ENCODE measurements at places on chromosomes 16 and 17.

DNA sequence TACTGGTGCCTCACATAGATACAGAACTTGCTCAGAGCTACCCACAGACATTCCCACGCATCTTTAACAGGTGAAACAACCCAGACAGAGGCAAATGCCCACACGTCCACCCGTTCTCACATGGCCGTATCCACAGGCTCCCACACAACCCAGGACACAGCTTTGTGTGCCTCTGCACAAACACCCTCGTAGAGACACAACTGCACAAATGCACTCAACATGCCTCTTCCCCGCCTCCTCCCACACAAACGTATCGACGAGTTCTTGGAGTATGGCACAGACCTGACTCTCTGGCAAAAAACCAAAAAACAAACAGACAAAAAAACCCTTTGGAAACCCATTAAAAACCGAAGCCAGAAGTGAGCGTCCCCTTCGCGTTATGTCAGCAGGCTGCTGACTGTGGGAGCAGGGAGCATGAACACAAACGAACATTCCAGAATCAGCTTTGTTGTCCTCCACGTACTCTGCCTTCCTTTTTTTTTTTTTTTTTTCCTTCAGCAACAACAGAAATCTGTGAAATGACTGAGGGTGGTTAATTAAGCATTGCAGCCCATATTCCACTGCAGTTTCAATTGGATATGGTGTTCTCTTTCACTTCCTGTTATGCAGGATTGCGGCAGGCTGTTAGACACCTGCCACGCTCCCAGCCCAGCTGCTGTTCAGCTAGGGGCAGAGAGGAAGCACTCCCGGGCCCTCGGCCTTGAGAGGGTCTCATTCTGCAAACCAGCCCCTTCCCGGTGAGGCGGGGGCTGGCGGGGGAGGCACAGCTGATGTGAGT is 313.7 kb downstream of the MAF start:
- no peak for DNase-seq

DNA sequence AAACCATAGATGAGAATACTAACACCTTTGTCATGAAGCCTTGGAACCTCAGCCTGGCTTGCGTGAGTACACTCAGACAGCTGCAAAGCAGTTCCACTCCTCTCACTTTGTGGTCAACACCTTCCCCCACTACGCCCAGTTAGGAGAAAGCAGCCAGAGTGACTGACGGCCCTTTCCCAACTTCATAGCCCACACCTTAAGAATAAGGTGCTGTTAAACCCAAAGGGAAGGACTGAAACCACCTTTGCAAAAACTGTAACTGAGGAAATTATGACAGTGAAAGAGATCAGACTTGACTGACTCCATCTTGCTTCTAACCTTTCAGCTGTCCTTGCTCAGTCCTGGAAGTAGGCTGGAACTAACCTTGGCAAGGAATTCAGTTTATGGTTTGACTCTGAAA is 13.7 kb downstream of the N4BP1 start:
- DNase-seq, result no peak

GRCh38 chr16:3538222-3538621 is 37.4 kb downstream of the CLUAP1 start:
- DNase-seq, result no peak

DNA sequence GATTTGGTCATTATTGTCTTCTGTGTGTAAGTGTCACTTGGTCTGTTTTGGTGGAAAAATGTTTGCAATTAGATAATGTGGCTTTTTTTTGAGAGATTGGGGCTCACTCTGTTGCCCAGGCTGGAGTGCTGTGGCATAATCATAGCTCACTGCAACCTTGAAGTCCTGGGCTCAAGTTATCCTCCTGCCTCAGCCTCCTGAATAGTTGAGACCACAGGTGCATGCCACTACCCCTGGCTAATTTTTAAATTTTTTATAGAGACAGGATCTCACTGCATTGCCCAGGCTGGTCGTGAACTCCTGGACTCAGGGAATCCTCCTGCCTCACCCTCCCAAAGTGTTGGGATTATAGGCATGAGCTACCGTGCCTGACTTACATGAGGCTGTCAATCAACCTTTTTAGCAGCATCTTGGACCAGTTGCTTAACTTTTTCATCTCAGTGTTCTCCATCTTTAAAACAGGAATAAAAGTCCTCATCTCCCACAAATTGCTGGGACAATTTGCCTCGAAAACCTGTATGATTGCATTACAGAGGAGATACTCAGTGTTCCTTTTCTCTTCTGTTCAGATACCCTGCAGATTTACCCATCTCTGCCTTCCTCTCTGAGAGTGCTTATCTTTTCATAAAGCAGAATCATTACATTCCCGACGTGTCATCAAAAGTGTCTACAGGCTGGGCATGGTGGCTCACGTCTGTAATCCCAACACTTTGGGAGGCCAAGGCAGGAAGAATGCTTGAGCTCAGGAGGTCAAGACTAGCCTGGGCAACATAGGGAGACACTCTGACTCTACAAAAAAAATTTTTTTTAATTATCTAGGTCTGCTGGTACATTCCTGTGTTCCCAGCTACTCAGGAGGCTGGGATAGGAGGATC is 19.1 kb downstream of the ACSF2 start:
- no peak for DNase-seq

GRCh38 chr17:73096866-73097265 is 4.4 kb upstream of the SLC39A11 start:
- no peak for DNase-seq

DNA sequence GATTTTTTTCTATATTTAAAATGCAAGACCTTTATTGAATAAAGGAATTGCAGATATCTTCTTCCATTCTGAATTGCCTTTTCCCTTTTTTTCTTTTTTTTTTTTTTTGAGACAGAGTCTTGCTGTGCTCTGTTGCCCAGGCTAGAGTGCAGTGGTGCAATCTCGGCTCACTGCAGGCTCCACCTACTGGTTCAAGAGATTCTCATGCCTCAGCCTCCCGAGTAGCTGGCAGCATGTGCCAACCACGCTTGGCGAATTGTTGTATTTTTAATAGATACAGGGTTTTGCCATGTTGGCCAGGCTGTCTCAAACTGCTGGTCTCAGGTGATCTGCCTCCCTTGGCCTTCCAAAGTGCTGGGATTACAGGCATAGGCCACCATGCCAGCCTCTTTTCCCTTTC is 151.5 kb downstream of the CEP112 start:
- peak; percentile 8 for DNase-seq

- DNase-seq, result no peak
Measured at GRCh38 chr17:78019367-78019975, 61.0 kb downstream of the TNRC6C start.

GRCh38 chr17:16158714-16159113 is 56.6 kb downstream of the NCOR1 start:
- no peak for DNase-seq

DNA sequence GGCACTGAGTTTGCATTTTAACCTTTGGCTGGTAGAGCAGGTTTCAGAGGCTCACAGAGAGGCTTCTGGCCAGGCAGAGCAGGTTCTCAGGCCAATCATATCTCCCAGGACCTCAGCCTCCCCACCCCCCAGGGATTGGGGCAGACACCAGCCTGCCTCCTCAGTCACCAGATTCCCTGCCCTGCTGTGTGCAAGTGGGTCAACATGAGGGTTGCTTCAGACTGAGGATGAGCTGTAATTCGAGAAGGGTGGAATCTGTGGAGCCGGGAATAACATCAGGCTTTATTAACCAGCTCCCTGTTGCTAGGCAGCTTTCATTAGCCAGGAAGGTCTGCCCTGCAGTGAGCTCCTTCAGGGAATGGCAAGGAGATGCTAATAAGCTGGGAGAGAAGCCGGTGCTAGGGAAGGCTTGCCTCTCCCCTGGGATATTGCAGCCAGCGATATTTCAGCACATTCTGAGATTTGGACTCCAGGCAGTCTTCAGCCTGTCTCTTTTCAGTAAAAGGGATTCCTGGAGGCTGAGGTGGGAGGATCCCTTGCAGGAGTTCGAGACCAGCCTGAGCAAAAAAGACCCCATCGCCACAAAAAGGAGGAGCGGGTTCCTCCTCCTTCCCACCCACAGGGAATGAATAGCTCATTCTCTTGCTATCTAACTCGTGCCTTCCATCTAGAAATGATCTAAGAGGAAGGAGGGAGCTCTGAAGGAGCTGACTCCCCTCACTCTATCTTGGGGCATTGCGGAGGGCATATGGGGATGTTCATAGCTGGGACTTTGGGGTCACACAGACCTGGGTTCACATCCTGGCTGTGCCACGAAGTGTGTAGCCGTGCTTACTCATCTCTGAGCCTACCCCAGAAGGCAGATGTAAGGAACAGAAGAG is 10.7 kb downstream of the SGSM2 start:
- DNase-seq, result peak; percentile 46

GRCh38 chr17:16068323-16068722 is 68.7 kb downstream of the TTC19 start:
- no peak for DNase-seq

- DNase-seq, result no peak
Measured at GRCh38 chr16:28237754-28238357, 26.1 kb upstream of the XPO6 start.

DNA sequence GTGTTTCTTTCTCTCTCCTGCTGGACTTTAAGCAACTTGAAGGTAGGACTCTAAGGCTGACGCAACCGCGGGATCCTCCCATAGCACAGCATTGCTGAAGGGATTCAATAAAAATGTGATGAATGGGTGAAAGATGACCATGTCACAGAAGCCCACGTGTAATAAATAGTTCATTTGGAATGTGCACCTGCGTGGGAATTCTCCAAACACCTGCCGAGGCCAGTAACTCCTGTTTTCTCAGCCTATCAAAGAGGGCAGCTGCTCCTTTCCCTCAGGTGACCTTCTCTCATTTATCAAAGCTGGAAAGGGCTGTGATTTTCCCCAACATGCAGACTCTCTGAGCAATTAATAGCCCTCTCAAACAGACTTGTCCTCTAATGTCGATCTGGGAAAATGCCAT is 235.7 kb downstream of the STX8 start:
- DNase-seq, result no peak

GRCh38 chr17:76449126-76449525 is 3.8 kb downstream of the UBE2O start:
- DNase-seq, result no peak

DNA sequence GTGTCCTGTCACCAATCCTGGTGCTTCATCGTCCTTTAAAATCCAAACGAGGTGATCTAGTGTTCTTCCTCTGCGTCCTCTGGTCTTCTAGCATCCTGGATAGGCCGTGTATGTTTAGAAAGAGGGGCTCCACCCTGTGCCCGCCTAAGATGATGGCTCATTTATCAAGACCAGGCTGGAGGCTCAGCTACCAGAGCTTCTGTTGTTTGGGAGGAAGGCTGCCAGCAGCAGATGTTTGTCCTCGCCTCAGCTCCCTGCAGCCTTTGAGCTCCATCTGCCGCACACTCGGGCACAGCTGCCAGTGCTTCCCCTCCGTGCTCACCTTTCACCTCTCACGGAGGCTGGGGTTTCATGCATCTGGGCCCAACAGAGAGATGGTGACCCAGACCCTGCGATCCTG is 954.7 kb upstream of the RBFOX1 start:
- DNase-seq, result no peak

- no peak for DNase-seq
Measured at GRCh38 chr17:66175892-66176291, 16.0 kb downstream of the CEP112 start.

GRCh38 chr17:65514082-65514481 is 47.4 kb downstream of the AXIN2 start:
- no peak for DNase-seq

- DNase-seq, result no peak
Measured at GRCh38 chr17:43439041-43439440, 40.2 kb downstream of the ARL4D start.

GRCh38 chr16:72427783-72428331 is 255.9 kb upstream of the PMFBP1 start:
- no peak for DNase-seq

DNA sequence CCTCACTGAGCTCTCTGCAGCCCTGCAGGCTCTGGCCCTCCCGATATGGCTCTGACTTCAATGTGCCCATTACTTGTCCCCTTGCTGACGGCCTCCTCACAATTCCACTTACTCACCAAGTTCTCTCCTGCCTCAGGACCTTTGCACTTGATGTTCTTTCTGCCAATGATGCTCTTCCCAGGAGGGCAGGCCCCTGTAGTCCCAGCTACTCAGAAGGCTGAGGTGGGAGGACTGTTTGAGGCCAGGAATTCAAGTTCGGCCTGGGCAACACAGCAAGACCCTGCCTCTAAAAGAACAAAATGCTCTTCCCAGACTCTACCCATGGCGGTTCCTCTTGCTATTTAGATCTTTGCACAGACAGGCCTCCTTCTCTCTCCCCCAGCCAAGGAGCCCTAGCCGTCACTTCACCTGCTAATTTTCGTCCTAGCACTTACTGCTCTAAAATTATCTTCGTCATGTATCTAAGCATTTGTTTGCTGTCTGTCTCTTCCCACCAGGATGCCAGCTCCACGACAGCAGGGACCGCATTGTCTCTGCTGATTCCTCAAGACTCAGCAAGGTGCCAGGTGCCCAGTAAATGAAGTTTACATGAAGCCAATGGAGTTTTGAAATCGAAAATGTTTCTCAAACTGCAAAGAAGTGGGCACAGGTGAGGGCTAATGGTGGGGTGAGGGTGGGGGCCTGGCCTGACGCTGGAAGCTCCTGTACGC is 626 bp upstream of the RAI1 start:
- no peak for DNase-seq

DNA sequence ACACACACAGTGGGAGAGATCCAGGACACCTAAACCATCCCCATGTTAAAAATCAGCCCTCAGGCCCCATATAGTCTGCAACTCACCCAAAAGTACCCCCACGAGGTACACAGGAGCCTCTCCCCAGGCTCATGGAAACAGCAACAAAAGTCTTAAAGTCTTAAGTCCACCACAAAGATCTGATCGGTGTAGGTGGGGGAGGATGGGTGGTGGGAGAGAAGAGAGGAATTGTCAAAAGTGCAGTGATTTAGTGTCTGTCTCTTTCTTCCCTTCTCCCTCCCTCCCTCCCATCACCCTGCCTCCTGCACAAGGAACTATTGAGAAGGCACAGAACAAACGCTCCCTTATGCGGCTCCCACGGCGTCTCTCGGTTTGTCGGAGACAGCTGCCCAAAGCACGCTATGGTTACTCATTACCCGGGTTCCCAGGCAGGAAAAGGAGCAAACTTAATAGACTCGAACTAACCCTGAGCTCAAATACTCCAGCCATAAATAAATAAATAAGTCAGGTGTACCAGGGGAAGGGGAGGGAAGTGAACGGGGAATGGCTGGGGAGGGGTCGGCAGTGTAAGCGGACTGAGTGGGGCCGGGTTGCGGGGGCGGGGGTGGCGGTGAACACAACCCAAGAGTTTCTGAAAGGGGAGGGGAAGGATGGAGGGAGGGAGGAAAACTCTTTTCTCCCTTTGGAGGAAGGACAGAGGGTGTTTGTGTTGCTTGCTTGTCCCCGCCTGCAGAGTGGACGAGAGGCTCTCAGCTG is 477.4 kb downstream of the SLC39A11 start:
- DNase-seq, result peak; percentile 94

- no peak for DNase-seq
Measured at GRCh38 chr16:77674888-77675287, 47.4 kb upstream of the NUDT7 start.
